ENCODE measurements at places on chromosomes 7 and 10.

DNA sequence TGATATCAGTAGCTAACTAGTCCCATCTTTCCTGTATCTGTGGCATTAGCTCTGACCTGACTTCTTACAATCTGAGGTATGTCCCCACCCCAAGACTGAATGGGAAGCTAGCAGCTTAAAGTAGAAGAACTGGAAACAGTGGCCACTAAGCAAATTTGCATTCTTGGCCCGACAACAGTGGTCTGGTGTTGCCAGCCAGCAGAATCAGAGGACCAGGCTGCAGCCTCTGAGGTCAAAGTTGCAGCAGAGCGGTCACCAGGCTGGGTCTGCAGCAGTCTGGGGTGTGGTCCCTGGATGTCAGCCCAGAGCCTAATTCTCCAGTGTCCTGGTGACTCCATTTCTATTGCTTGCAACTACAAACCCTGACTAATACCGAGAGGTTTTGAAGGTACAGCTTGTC, 26.3 kb downstream of the FAM107B start:
- no peak for DNase-seq

DNA sequence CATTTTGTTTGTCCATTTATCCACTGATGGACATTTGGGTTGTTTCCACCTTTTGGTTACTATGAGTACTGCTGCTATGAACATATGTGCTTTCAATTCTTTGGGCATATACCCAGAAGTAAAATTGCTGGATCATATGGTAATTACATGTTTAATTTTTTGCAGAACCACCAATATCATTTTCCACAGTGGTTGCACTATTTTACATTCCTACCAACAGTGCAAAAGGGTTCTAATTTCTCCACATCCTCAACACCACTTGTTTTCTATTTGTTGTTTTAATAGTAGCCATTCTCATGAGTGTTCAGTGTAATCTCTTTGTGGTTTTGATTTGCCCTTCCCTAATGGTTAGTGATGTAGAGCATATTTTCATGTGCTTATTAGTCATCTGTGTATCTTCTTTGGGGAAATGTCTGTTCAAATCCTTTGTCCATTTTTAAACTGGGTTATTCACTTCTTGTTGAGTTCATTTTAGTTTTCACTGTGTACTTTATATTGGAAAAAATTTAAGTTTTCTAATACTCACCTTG, 101.9 kb downstream of the HIBADH start:
- DNase-seq: no peak

DNA sequence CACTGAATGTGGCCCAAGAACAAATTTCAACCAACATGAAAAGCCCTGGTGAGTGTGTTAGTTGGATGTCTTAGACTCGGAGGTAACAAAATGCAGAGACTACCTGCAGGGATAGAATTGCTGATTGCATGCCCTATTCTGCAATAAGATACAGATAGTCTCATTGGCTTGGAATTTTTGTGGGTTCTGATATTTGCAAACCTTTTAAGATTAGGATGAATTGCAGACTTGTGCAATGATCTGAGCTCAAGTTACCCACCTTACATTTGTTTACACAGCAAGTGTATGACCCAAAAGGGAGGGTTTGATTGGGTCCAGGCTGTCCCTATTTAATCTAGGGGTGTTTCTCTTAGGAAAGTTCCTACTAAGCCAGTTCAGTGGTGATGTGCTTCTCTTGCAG, 45.4 kb downstream of the GPR37 start:
- DNase-seq: no peak

- no peak for DNase-seq
These were observed 70.2 kb downstream of the CAV1 start for GRCh38 chr7:116595063-116595462.

DNA sequence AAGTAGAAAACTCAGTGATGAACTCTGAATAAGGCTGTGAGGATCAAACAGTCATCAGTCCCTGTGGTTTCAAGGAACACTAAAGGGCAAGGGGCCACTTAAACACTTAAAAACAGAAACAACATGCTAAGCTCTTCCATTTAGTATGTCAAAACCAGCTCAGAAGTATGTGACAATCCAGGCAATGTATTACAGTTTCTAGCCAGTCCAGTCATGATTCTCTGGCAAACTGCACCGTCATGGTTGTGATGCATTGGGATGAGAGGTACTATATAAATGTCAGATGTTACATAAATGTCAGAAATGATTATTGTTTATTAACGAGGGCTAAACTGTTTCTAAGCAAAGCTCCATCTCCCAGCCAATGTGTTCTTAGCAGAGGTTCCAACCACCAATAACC, 4.7 kb upstream of the CREB5 start:
- DNase-seq: no peak

DNA sequence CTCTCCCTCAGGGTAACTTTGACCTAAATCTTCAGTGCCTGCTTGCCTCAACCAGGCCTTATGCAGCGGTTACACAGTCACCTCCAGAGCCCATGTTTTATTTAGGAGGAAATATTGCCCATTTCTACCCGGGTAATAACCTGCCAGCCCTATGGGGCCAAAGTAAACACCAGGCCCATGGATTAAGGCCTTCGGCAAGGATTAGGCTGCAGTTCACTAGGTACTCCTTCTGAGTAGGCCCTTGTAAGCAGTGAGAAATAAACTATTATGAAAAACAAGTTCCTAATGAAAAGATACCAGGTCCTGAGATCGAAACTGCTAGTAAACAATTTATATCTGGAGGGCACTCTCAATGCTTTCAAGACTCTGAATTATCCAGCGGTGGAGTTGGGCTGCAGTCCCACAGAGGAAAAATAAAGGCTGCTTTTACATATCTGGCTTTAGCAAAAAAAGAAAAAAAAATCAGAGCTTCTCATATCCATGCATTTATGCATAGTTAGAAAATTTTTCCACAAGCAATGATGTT, 3.7 kb upstream of the HOXA10 start:
- no peak for DNase-seq

DNA sequence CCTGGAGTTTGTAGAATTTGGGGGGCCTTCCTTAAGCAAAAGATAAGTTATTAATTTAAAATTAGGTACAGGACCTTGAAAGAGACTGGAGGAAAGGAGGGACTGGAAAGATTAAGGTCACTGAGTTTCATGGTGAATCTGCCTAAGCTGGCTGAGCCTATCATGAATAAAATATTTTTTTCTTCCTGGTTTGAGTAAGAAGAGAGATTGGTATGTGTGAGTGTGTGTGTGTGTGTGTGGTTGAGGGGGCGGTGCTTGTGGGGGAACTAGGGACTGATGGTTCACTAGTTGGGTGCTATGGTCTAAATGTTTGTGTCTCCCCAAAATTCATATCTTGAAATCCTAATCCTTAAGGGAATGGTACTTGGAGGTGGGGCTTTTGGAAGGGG, 142.5 kb upstream of the PRKCQ start:
- DNase-seq: no peak

GRCh38 chr10:104049504-104050250, 36.0 kb downstream of the COL17A1 start:
- DNase-seq: no peak
